IMR-90 (cell line): ENCODE measurements at places on chromosomes 11 and 22. TPM values are rescaled to one million over a fixed set of nuclear protein-coding genes. Genes with fewer than 3 reads are reported as not detected.

- no peak for DNase-seq
These were observed 8.9 kb downstream of the RELT start for GRCh38 chr11:73384872-73385689.

- DNase-seq = no peak
These were observed 296.9 kb upstream of the SORL1-AS1 start for GRCh38 chr11:121749691-121750090.

DNA sequence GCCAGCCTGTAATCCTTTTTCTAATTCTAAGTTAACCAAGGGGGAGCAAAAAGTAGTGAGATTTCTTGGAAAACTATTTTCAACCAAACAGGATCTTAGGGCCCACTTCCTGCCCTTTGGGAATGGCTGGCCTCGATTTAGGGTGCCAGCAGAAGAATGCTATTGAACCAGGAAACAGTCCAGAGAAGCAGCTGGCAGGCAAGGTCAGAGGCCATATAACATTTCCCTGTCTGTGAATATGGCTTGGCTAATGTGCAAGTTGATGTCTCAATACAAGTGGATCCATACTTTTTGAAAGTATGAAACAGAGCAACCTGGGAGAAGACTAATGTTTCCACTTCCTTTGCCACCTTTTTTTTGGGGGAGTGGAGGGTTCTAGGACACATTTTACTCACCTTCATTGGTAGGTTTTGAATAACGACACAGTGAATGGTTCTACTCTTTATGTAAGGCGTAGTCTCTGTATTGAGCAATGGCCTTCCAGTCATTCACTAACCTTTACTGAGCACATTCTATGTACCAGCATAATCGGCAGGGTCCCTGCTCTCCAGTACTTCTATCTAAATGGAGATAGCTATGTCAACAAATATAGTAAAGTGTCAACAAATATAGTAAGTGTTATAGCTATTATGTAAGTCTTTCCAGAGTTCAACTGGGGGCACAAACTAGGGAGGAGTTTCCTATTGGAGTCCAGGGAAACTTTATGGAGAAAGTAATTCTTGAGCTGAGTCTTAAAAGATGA, 34.2 kb upstream of the RRM1 start:
- DNase-seq = no peak

The PRDM10 gene
- polyA plus RNA-seq = 3.1 and 4.5 TPM in 2 replicates

The MYEOV gene
- 5.8 and 12.5 TPM in 2 replicates for polyA plus RNA-seq
